ENCODE measurements at places on chromosomes 7 and 10.

GRCh38 chr7:128841171-128841690 is 11.0 kb downstream of the FLNC start:
- no peak for DNase-seq

GRCh38 chr10:72794260-72794659 is 99.3 kb upstream of the OIT3 start:
- DNase-seq, result no peak

GRCh38 chr10:11895598-11895997 is 72.4 kb downstream of the PROSER2 start:
- DNase-seq, result no peak

GRCh38 chr7:139687980-139688632 is 89.7 kb downstream of the HIPK2 start:
- no peak for DNase-seq

- DNase-seq, result no peak
Observed at GRCh38 chr7:142943706-142944268, 4.5 kb downstream of the LLCFC1 start.

DNA sequence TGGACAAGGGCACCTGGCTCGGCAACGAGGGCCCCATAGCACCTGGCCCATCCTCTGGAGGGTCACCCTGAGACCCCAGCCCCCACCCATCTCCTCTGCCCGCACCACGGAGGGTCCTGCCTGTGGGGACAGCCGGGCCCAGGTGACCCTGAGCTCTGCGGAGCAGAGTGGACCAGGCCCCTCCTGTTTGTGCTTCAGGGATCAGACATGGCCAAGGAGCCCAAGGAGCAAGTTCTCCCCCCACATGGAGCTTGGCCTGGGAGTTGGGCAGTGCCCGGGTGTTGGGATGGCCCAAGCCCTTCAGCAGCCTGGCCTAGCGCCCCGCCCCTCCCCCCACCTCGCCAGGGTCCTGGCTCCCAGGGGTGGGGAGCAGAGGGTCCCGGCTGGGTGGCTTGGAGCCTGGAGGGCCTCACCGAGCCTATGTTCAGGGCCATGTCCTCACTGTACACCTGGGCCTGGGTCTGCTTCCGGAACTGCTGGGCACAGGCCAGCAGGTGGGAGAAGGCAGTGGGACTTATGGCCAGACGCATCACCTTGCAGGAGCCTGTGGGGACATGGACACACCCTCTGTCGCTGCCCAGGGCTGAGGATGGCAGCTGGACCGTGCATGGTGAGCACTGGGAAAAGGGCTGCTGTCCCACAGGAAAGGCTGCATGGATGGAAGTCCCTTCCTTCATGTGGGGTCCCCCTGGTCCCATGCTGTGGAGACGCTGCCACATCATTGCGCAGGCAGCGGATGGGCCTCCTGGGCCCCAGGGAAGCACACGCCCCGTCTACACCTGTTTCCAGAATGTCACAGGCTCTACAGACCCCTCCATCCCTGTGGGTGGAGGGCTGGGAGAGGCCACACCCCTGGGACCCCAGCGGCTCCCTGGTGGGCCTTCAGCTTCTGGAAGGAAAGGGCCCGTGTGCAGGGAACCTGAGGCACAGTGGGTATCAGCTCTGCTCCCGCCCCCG is 49.2 kb upstream of the NKX6-2 start:
- no peak for DNase-seq

GRCh38 chr10:58384095-58384494 is 1.1 kb upstream of the TFAM start:
- no peak for DNase-seq

- no peak for DNase-seq
Observed at GRCh38 chr10:71598621-71599055, 120.9 kb downstream of the C10orf105 start.

DNA sequence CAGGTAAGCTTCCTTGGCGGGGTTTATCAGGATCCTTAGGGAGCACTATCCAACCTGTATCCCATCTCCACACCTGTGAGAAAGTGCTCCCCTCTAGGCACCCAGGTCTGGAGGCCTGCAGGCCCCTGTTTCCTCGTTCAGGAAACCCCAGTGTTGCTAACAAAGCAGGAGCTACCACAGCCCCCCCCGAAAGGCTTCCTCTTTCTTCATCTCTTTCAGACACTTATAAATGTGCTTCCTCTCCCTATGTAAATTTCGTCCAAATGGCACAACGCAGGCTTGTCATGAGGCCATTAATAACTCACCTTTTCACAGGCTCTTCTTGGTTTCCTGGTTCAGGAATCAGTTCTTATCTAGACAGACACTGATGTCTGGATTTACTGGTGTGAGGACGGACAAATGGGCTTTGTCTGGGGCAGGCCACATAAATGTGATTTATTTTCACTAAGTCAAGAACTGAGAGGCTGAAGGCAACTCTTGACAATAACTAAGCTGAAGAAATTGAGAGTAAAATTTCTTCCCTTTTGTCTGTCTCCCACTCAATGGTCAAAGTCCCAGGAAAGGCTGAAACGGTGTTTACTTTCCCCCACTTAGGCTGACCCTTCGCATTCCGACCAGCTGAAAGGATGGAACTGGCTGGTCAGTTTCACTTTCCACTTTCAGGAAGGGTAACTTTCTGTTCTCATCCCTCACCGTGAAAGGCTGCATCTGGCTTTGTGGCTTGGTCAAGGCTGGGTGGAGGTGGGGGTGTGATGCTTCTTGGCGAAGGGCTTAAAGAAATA is 46.8 kb downstream of the PIK3AP1 start:
- no peak for DNase-seq

DNA sequence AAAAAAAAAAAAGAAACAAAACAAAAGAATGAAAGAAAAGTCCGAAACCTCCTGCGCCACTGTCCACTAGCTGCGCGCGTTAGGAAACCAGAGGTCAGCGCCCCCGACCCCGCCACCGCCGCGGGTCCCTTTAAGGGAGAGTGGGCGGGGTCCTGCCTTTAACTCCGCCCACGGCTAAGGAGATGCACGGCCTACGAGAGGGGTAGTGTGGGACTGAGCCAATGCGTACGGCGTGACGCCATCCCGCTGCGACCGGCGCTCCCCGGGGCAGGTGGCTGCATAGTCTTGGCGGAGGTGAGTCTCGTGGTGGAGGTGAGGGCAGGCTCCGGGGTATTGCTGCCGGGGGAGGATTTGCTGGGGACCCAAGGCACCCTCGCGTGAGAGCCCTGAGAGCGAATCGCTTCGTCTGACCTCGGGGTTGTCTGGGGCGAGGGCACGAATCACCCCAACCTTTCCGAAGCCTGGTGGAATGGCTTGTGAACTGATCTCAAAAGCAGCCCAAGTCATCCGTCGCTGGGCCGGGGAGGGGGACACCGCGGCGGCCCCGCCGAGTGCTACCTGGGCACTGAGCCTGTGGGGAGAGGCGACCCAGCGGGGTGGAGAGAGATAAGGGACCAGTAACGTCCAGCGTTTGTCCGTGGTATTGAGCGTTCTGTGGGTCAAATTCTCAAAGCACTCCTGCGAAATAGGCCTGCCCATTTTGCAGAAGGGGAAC is at the start of gene MRPS17:
TSS of gene MRPS17 (plus strand) at position 241 of the 715 bp plus-strand sequence. CDS start 1,319 bp downstream, outside the sequence.
- peak; percentile 23 for DNase-seq

- DNase-seq, result no peak
Observed at GRCh38 chr7:78020874-78021249, 222.3 kb downstream of the PHTF2 start.

- DNase-seq, result no peak
Observed at GRCh38 chr7:132541656-132542055, 34.6 kb downstream of the PLXNA4 start.

DNA sequence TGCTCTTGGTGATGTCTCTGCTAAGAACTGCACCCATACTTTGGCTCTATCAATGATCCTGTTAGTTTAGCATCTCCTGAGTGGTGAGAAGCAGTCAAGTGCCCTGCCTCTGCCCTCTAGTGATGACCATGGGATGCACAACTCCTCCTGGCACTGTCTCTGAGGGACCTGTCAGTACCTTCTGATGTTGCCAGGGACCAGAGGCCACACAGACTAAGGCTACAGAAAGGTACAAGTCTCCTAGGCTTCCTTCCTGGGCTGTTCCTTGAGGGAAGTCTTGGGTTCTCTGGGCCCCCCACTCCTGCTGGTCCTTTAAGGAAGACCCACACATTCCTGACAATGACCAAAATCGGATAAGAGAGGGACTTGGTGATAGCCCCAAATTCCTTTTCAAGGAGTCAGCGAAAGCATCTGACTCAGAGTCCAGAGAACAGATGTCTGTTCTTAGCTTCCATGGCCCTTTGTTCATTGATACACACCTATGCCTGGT is 15.3 kb downstream of the NKX2-3 start:
- DNase-seq, result no peak

DNA sequence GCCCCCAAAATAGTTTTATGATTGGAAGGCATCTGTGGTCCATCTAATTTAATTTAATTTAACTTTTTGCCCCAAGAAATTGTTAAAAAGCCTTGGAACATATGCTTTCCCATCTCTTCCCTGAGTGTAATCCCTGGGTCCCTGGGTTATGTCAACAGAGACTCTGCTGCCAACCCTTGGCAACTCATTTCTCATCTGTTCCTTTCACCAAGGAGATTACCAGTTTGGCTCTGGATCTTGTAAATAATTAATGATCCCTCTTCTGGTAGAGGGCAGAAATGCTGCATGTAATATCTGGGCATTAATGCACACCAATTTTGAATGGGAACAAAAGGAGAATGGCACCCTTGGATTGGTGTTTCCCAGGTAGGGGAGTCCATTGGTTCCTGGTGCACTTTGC is 514.2 kb downstream of the CCSER2 start:
- DNase-seq, result no peak

DNA sequence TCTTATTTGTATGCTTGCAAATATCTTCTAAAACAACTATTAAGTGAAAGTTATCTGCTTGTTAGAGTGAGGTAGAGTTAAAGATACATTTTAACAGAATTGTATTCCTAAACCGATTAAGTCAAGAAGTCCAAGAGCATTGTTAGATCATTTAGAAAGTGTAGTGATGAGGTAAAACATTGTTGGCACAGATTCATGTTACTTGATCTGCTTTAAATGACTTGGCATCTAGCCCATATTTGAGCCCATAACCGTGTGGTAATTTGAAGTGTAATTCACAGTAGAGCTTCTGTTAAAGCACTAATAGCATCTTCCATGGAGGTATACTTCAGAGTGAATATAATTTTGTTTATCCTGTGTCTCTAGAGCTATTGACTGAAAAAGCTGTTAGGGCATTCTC is 62.1 kb downstream of the PTEN start:
- no peak for DNase-seq

DNA sequence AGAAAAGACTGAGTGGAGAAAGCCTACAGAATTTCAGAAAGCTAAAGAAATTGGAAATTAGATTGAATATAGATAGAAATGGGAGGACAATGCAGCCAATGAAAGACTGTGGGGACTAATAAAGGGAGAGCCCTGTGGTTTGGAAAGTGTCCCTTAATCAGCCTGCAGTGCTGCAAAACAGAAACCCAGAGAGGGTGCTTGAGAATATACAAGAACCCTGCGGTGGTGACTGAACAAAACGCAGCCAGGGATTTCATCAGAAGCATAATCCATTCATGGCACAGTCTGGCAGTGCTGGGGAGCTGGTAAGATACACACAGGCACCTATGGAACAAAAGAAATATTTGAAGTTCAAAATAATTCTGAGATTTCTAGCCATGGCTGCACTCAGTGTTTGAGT is 19.1 kb downstream of the CEP41 start:
- no peak for DNase-seq

- no peak for DNase-seq
Observed at GRCh38 chr7:120169996-120170783, 102.8 kb upstream of the KCND2 start.

DNA sequence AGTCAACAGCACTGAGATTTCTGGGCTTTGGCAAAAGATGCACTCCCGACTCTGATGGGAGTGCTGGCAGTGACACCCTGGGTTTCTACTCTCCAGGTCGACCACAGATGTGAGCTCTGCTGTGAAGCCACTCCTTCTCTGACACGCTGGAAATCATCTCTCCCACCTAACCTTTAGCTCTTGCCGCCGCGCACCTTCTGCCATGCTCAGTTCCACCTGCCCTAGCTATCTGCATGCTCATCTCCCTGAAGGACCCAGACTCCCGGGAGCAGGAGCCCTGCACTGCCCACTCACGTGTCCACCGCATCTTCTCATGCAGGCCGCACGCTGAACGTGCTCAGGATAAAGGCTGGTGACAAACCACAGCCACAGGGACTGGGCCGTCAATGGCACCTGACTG is 174.8 kb downstream of the TNS3 start:
- DNase-seq, result no peak

DNA sequence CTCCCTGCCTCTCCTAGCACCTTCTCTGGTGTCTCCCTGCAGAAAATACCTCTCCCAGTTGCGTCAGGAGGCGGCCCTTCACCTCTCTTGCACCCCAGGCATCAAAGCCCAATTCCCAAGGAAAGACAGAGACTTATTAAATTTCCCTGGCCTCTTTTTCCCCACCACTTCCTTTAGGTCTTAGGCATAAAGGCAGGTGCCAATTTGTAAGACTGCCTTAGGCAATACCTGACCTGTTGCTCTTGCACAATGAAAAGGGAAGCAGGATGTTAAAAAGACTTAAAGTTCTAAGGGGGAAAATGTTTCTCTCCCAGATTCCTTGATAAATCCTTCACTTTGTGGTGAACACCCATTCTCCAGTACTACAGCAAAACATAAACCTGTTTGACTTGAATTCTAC is 186.7 kb downstream of the SLC25A13 start:
- no peak for DNase-seq

GRCh38 chr7:150373049-150373801 is 4.6 kb downstream of the REPIN1 start:
- DNase-seq, result no peak

- no peak for DNase-seq
Observed at GRCh38 chr10:43200538-43201390, 62.5 kb downstream of the CSGALNACT2 start.

- no peak for DNase-seq
Observed at GRCh38 chr10:103123282-103124024, 69.6 kb downstream of the NT5C2 start.

All from cortex of kidney (tissue), 1 donor.